Panc1 (cell line): ENCODE measurements at places on chromosomes 12 and 14. TPM values are rescaled to one million over a fixed set of nuclear protein-coding genes. Genes with fewer than 3 reads are reported as not detected.
A peak's percentile ranks its signal among the peaks of the same experiment; 100 is the strongest.

DNA sequence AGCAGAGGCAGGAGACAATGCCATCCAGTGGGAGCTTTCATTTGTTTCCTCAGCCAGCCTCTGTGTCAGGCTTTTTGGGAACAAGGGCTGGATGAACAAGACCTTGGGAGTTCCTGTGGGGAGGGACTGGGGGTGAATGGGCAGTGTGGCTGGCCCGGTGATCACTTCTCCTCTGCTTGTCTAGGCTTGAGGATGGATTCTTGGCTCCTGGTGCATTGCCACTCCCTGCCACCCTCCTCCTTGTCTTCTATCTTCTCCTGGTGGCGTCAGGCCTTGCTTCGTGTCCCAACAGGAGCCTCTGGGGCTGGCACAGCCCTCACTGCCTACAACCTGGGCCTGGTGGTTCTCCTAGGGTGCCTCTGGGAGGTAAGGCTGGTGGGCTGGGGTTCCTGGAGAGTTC is 25.0 kb upstream of the KCNA5 start:
- no peak overlapping the region for H3K27ac ChIP-seq
- H3K27me3 ChIP-seq = no peaks in the 10 kb centered on the region
- no peaks in the 10 kb centered on the region for H3K36me3 ChIP-seq
- DNase-seq = no peak
- no peak overlapping the region for H3K4me3 ChIP-seq

GRCh38 chr12:18158774-18159557 is 69.0 kb upstream of the RERGL start:
- H3K4me3 ChIP-seq = no peak overlapping the region
- no peaks in the 10 kb centered on the region for H3K4me1 ChIP-seq
- H3K27ac ChIP-seq = no peak overlapping the region
- no peaks in the 10 kb centered on the region for H3K36me3 ChIP-seq
- DNase-seq = no peak

DNA sequence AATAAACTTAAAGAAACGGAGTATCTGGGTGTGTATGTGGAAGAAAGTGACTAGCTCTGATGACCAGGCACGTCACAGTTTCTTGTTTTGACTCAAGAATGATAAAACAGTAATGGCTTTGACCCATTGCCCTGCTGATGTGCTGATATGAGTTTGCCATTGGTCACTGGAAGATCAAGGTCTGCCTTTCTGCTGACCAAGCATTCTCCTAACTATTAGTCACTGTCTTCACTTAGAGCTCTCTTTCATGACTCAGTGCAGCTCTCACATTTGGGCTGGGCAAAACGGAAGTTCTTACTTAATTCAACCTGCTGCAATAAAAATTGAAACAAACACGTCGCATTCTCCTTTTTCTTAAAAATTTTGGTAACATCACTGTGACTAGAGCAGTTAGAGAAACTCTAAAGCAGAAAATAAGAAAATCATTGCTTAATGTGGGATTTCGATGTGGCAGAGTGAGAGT is 366.7 kb downstream of the BTG1 start:
- H3K27ac ChIP-seq = no peak overlapping the region
- no peaks in the 10 kb centered on the region for H3K27me3 ChIP-seq
- no peak overlapping the region for H3K4me3 ChIP-seq
- H3K36me3 ChIP-seq = no peaks in the 10 kb centered on the region
- no peaks in the 10 kb centered on the region for H3K4me1 ChIP-seq
- DNase-seq = peak; percentile 78

GRCh38 chr12:115004470-115005146 is 320.6 kb upstream of the TBX3 start:
- H3K27ac ChIP-seq = no peak overlapping the region
- no peak for DNase-seq
- no peaks in the 10 kb centered on the region for H3K36me3 ChIP-seq
- H3K27me3 ChIP-seq = no peaks in the 10 kb centered on the region; the same call in 1 of the 2 replicates
- no peaks in the 10 kb centered on the region for H3K4me1 ChIP-seq
- H3K4me3 ChIP-seq = no peak overlapping the region

GRCh38 chr14:74350928-74351323 is 2.7 kb downstream of the VRTN start:
- DNase-seq = no peak
- no peak overlapping the region for H3K27ac ChIP-seq
- H3K36me3 ChIP-seq = no peaks in the 10 kb centered on the region
- H3K4me3 ChIP-seq = no peak overlapping the region

Gene ASCL1
- total RNA-seq = not detected

DNA sequence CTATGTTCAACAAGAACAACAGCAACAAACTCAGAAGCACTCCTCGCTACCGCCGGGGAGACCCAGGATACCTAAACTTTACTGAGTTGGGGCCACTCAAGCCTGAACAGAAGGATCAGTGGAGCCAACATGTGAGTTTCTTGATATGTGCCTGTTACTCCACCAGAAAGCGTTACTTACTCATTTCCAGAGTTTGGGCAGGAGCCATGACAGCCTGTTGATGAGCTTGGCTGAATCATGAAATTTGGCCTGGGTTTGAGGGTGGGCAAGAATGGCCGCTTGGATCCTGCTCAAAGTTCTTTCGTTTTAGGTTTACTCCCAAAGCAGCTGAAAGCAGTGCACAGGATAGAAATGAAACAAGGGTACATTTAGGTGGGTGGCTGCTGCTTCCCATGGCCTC is 12.0 kb upstream of the GALNT6 start:
- no peak for DNase-seq
- peaks cover 2% of the 10 kb centered on the region; the same call in 1 of the 2 replicates for H3K27me3 ChIP-seq
- H3K4me1 ChIP-seq = no peaks in the 10 kb centered on the region
- no peak overlapping the region for H3K27ac ChIP-seq
- H3K4me3 ChIP-seq = no peak overlapping the region

- no peak for DNase-seq
- H3K27me3 ChIP-seq = no peaks in the 10 kb centered on the region
- H3K4me1 ChIP-seq = no peaks in the 10 kb centered on the region
- no peak overlapping the region for H3K4me3 ChIP-seq
- no peak overlapping the region for H3K27ac ChIP-seq
These were observed 59.1 kb upstream of the SLC6A13 start for GRCh38 chr12:321606-322326.

Gene SRP54
- 53.2 TPM for total RNA-seq

GRCh38 chr14:66008631-66009030 is 477.5 kb upstream of the CCDC196 start:
- H3K36me3 ChIP-seq = no peaks in the 10 kb centered on the region
- no peaks in the 10 kb centered on the region for H3K4me1 ChIP-seq
- H3K4me3 ChIP-seq = no peak overlapping the region
- H3K27me3 ChIP-seq = no peaks in the 10 kb centered on the region
- no peak for DNase-seq

DNA sequence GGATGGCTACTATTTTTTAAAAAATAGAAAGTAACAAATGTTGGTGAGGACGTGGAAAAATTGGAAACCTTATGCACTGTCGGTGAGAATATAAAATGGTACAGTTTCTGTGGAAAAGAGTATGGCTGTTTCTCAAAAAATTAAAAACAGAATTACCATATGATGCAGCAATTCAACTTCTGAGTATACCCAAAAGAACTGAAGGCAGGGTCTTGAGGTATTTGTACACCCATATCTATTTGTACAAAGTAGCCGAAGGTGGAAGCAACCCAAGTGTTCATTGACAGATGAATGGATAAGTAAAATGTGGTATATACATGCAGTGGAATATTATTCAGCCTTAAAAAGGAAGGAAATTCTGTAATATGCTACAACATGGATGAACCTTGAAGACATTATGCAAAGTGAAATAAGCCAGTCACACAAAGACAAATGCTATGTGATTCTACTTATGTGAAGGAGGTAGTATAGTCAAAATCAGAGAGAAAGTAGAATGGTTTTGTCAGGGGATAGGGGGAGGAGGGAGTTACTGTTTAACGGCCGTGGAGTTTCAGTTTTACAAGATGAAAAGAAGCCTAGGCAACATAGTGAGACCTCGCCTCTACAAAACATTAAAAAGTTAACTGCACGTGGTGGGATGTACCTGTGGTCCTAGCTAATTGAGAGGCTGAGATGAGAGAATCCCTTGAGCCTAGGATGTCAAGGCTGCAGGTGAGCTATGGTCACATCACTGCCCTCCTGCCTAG is 38.4 kb upstream of the CCT2 start:
- H3K4me3 ChIP-seq = no peak overlapping the region
- no peaks in the 10 kb centered on the region for H3K4me1 ChIP-seq
- no peaks in the 10 kb centered on the region; the same call in 1 of the 2 replicates for H3K36me3 ChIP-seq
- H3K27me3 ChIP-seq = no peaks in the 10 kb centered on the region
- H3K27ac ChIP-seq = no peak overlapping the region
- no peak for DNase-seq

- H3K36me3 ChIP-seq = no peaks in the 10 kb centered on the region
- no peak for DNase-seq
- no peak overlapping the region for H3K4me3 ChIP-seq
- H3K27ac ChIP-seq = no peak overlapping the region
These were observed 135.7 kb upstream of the SYT10 start for GRCh38 chr12:33575346-33575745.

DNA sequence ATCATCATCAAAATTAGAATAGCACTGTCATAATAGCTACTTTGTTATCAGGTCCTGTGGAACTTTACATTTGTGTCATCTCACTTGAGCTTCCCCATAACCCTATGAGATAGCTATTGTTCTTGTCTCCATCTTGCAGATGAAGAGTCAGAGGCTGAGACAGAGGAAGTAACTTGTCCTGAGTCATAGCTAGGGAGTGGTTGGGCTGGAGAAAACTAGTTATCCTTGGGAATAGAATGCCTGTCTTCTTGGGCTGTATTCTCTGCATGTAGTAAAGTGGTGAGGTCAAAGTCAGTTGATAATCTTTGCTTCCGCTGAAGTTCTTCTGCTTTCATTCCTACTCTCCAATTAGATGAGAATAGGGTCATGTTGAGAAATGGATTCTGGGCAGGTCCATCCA is 117.0 kb downstream of the SMOC1 start:
- H3K4me3 ChIP-seq = no peak overlapping the region
- no peaks in the 10 kb centered on the region; the same call in 1 of the 2 replicates for H3K36me3 ChIP-seq
- no peak for DNase-seq
- no peak overlapping the region for H3K27ac ChIP-seq
- peaks cover 8% of the 10 kb centered on the region for H3K27me3 ChIP-seq

Gene CPM
- 11.2 TPM for total RNA-seq
